ENCODE measurements at places on chromosomes 7 and 10.

- no peak for DNase-seq
Measured at GRCh38 chr10:14705548-14706230, 69.0 kb downstream of the FAM107B start.

- DNase-seq, result peak; percentile 64
Measured at GRCh38 chr7:132251327-132251659, 325.0 kb downstream of the PLXNA4 start.

DNA sequence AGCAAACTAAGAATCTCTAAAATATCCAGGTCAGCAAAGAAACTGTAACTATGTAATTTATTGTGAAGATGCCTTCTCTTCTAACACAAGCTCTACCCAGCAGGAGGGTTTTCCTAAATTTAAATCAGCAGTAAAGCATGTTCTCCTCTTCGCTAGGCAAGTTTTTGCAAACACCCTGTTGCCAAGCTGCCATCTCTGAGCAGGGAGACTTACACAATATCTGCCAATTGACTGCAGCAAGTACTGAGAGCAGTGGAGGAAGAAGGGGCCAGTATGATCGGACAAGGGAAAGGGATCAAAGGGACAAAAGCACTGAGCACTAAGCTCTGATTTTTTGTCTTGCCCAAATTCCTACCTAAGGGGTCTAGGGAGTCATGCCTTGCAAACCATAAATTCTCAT is 16.0 kb upstream of the LANCL2 start:
- DNase-seq, result no peak

GRCh38 chr7:98078197-98078870 is 28.3 kb upstream of the LMTK2 start:
- DNase-seq, result peak; percentile 4

DNA sequence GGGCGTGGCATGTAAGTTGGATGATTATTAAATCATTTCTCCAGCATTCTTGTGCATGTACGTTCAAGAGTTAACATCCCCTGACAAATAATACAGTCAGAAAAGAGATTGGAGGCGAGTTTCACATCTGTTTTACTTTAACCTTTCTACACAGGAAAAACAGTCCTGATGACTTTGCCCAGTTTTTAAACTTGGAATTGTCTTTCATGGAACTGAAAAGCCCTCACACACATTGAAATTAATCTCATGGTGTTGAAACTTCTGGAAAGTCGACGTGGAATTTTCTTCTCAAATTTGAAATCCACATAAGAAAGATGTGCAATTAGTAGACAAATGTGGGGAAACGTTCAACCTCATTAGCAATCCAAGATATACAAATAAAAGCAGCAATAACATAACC is 31.2 kb upstream of the ZNF438 start:
- no peak for DNase-seq

GRCh38 chr10:103231047-103231551 is 14.6 kb upstream of the RPEL1 start:
- no peak for DNase-seq

GRCh38 chr7:54245020-54245419 is 297.2 kb upstream of the VSTM2A start:
- no peak for DNase-seq

- no peak for DNase-seq
Measured at GRCh38 chr7:116525298-116525912, 569 bp downstream of the CAV1 start.
